ENCODE measurements at places on chromosomes 6 and 20.

- DNase-seq = no peak
These were observed 35.2 kb downstream of the PHACTR1 start for GRCh38 chr6:12751694-12752325.

GRCh38 chr6:160300076-160300695, 41.6 kb upstream of the SLC22A2 start:
- DNase-seq = no peak

DNA sequence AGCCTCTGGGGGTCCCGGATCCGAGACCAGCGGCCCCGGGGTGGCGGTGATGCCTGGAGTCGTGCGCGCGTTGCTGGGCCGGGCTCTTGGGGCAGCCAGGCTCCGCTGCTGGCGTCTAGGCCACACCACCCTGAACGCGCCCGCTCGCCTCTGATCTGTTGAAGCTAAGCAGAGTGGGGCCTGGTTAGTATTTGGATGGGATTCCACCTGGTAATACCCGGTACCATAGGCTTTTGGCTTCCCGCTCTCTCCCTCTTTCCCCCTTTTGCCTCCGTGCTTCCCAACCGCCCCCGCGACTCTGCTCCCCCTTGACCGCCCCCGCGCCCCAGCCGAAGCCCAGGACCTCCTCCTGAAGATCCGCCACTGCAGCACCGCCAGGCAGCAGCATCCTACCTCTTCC, 1383.5 kb upstream of the DEFB115 start:
- DNase-seq = no peak

DNA sequence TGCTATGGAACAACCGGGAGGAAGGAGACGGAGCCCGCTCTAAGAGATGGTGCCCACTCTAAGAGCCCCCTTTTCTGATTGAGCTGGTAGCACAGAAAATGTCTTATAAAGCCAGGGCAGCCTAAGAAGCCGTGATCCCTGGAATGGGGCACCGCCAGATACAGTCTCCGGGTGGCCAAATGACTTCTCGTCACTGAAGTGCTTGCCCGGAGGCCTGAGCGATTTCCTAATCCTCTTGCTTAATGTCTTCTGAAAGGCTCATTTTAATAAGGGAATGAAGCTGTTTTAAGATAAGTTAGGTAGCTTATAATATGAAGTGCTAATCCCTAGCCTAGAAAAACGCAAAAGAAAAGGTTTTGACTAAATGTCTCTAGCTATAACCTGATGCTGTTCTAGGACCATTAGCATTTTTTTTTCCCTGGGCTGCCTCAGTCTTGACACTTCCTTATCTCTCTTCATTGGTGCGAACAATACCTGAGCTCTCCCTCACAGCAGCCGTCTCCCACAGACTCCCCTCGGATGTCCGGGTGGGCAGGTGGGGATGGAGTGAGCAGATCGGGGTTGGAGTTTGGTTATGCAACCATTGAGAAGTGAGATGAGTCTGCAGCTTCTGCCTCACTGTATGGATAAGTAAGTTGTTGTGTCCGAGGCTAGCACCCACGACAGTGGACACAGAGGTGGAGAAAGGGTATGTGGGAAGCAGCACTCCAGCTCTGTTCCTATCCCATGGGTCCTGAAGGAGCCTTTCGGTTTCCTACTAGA, 559.4 kb upstream of the AGPAT4 start:
- DNase-seq = no peak

- no peak for DNase-seq
These were observed 657.9 kb upstream of the HS3ST5 start for GRCh38 chr6:115000736-115001135.

GRCh38 chr6:138931660-138932059, 56.4 kb downstream of the REPS1 start:
- DNase-seq = no peak

GRCh38 chr6:87540539-87540938, 49.2 kb downstream of the RARS2 start:
- no peak for DNase-seq

DNA sequence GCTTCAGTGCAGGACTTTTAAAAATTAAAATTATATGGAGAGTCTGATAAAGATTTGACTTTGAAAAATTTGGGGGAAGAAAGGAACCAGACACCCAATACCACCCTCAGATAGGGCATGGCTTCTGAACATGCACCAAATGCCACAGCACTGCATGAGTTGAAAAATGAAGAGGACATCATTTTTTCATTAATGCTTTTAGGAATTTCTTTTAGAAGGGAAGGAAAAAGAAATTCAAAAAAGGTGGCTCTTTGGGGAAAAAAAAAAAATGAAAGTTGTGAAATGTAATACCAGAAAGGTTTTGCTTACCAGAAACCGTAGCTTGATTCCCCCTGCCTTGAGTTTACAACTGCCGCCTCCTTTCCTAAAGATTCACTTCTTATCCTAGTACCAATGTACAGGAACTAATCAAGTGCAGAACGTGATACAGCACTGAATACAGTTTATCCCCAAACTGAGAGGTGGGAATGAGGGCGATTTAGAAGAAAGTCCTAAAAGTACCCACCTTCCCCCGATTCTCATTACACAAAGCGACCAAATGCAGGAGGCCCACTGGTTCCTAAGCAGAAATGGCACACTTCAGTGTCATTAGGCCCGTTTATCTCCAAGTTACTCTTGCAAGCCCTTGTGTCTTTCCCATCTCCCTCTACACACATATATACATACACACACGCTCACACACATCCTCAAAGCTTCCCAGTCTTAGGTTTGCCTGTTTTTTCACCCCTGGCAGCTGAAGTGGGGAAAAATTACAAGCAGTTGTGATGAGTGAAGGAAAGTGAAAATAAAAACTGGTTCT, 2.8 kb downstream of the PPP1R10 start:
- no peak for DNase-seq

DNA sequence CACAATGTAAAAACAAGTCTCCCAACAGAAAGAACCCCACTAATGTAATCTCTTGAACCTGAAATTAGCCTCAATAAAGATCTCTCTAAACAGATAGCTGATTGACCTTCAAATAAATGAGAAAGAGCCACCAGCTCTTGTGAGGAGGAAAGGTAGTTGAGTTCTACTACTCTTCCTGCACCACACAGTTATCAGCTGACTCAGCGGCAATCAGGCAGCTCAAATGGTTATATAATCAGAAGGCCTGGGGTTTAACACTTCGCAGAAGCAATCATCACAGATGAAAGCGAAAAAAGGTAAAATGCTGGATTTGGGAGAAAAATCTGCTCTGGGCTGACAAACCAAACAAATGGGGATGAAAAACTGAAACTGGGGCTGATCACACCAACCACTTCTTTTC, 91.8 kb downstream of the CHD6 start:
- DNase-seq = no peak

GRCh38 chr6:131136021-131136786, 937 bp downstream of the AKAP7 start:
- DNase-seq = no peak

- DNase-seq = no peak
These were observed 7.7 kb downstream of the SPATA2 start for GRCh38 chr20:49907405-49908257.

GRCh38 chr6:5424726-5425125, 163.4 kb downstream of the FARS2 start:
- no peak for DNase-seq

DNA sequence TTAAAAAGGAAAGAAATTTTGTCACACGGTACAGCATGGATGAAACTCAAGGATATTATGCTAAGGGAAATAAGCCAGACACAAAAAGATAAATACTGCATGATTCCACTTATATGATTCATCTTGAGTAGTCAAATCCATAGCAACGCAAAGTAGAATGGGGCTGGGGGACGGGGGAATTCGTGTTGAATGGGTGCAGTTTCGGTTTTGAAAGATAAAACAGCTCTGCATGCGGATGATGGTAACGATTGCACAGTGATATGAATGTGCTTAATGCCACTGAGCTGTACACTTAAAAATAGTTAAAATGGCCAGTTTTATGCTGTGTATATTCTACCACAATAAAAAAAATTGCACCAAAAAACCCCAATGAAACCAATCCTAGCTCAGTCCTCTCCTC, 52.9 kb upstream of the SIRPA start:
- DNase-seq = no peak

- DNase-seq = no peak
These were observed 54.1 kb downstream of the UBE2V1 start for GRCh38 chr20:50058662-50059402.

DNA sequence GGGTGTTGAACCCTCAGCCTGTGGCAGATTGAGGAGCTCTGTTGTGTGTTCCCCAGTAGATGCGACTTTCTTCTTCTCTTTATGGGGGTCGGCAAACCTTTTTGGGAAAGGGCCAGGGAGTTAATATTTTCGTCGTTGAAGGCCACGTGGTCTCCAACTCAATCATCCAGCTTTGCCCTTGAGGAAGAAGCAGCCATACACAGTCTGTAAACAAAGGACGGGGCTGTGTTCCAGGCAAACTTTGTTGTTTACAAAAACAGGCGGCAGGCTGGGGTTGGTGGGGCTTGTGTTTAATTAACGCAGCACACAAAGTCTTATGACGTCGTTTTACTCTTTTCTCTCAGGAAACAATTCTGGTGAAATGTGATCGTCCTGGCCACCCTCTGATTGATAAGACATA, 20.2 kb downstream of the KIF25 start:
- no peak for DNase-seq

DNA sequence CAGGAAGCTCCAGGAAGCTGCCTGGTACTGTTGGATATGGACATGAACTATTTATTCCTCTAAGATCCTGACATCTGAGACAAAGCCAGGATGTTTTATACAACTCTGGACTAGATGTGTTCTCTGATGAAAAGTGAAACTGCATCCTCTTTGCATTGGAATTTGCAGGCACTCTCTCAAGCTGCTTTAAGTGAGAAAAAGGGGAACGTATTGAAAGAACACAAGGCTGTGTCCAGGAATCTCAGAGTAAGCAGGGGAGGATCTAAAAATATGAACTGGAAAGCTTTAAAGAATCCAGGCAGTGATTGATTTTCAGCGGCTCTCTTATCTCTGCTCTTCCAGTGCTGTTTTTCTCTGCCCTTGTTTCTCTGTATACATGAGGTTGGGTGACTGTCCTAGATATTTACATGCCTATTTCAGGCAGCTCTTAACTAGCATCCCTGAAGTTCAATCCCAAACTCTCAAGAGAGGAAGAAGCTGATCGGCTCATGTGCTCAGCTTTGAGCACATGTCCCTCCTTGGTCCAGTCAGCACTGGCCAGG, 193.8 kb downstream of the PLCB4 start:
- DNase-seq = no peak

GRCh38 chr6:138593124-138593877, 94.0 kb upstream of the NHSL1 start:
- peak; percentile 93 for DNase-seq

GRCh38 chr6:153595903-153596302, 443.1 kb upstream of the OPRM1 start:
- no peak for DNase-seq

GRCh38 chr20:5770987-5771318, 20.8 kb downstream of the SHLD1 start:
- DNase-seq = no peak

All from BJ (cell line).